ENCODE measurements at places on chromosomes 7 and 10.

DNA sequence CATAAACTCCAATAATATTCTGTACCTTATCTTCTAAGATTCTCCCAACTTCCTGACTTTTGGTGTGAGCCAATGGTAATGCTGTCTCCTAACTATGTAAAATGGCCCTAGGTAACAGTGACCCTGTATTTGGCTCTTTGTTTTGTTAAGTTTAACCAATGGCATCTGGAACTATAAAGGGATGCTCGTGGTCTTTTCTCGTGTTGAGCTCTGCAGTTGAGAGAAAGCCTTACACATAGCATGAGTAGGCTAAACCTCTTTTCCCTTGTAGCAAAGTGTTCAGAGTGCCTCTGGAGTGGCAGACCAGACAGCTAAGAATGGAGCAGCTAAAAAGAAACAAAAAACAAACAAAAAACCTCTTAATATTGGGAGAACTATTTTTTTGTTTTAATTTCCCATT, 5.2 kb downstream of the TES start:
- no peak for DNase-seq

GRCh38 chr7:115086146-115086841, 164.4 kb downstream of the MDFIC start:
- DNase-seq: no peak

- no peak for DNase-seq
These were observed 13.0 kb upstream of the STK31 start for GRCh38 chr7:23696916-23697441.

DNA sequence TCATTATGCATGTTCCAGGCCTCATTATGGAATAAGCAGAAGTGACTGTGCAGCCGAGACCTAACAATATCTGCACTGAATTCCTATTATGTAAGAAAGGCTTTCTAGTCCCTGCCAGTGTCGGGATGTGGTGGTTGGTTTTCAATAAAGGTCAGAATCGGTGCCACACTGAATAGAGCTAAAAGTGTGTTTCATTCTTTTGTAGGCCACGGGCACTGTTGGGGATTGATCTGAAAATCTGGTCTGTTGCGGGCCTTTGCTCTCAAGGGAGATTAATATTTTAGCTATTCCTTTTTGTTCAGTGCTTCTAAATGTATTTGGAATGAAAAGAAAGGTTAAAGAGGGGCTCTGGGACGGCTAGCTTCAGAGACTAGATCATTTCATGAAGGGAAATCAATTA, 559.4 kb upstream of the GALNT17 start:
- DNase-seq: no peak

DNA sequence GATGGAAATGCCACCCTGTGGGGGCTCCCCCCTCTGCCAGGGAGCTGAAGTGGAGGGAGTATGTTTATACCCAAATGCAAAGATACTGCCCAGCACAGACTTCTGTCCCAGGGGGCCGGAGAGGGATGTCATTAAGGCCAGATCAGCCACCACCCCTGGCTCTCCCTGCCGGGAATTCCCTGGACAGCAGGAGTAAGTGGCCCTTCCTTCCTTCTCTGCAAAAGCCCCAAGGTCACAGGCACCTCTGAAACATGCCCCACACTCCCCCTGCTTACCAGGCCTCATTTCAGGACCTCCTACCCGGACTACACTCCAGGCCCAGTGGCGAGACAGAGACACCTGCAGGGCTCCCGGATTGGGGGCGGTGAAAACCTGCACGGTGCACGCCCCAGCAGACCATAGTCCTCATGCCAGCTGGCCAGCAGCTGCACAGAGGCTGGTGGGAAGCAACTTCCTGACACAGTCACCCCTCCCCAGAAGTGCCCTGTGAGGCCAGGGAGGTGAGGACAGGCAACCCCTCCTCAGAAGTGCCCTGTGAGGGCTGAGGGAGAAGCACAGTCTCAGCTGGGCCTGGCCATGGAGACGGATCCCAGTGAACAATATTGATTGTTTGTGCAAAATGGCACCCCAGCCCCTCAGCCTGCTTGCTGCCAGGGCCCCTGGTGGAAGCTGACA, 33.0 kb upstream of the RET start:
- DNase-seq: no peak

GRCh38 chr10:131227163-131227740, 84.3 kb downstream of the TCERG1L start:
- DNase-seq: no peak

DNA sequence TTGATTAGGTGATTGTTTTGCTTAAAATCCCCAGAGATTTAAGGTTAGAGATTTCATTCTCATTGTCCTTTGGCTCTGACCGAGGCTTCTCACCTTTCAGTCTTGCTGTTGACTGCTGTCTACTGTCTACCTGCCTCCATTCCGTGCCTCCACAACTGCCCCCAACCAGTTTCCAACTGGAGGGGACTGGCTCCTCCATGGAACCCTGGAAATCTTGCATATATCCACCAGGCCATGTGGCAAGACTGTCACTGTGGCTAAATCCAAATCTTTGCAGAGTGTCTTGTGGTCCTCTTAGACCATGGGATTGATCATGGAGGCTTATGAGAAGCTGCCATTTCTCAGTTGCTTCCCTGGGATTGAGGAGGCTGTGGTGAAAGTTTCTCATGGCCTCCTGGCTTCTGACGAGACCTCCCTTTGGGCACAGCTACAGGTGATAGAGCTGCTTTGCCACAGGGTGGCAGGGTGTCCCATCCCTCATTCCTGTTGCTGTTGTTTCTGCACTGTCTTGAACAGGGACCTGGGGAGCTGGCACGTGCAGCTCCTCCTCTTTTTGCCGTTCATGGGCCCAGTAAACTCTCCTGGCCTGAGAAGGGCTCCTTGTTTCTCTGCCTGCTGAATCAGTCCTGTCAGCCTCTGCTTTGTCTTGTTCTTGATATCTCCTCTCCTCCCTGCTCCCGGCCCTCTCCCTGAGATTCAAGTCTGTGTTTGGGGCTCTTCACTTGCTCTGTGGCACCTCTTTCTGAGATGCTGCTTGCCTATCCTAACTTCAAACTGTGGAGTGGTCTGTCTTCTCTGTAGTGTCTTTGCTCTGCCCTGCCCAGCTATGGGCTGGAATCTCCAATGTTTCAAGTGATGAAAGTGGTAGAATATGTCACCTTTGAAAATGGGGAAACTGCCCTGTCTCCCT, 63.6 kb upstream of the IGFBP3 start:
- no peak for DNase-seq

DNA sequence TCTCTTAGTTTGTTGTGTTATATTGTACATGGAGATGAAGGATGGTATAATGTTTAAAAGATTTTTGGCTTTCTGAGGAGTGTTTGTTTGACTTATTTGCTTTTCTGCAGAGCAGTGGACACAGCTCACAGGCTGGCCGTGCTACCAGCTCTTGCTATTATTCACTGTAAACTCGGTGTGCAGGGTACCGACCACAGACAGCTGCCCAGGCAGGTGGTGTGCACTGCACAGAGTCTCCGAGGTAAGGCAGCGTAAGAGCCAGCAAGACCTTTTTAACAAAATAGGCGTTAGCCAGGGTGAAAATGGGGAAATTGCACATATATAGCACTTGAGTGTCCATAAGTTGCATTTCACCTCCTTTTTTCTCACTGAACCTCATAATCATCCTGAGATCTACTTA, 438.0 kb downstream of the CNTNAP2 start:
- no peak for DNase-seq

DNA sequence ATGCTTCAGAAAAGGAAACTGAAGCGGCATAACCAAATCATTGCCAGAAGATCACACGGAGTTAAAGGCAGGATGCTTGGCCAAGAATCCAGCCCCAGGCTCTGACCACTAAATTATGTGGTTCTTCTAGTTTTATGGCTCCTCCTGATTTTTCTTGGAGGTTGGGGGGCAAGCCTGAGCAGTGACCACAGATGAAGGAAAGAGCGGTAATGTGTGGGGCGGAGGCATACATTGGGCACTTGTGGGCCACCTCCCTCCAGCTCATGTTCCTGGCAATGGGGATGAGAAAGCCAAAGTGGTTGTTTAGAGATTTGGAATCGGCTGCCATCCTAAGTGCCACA, 3.2 kb downstream of the TRPV6 start:
- no peak for DNase-seq

- no peak for DNase-seq
These were observed 25.3 kb downstream of the CFAP46 start for GRCh38 chr10:132916956-132917666.

GRCh38 chr10:130046591-130046990, 64.0 kb downstream of the C10orf143 start:
- DNase-seq: no peak

DNA sequence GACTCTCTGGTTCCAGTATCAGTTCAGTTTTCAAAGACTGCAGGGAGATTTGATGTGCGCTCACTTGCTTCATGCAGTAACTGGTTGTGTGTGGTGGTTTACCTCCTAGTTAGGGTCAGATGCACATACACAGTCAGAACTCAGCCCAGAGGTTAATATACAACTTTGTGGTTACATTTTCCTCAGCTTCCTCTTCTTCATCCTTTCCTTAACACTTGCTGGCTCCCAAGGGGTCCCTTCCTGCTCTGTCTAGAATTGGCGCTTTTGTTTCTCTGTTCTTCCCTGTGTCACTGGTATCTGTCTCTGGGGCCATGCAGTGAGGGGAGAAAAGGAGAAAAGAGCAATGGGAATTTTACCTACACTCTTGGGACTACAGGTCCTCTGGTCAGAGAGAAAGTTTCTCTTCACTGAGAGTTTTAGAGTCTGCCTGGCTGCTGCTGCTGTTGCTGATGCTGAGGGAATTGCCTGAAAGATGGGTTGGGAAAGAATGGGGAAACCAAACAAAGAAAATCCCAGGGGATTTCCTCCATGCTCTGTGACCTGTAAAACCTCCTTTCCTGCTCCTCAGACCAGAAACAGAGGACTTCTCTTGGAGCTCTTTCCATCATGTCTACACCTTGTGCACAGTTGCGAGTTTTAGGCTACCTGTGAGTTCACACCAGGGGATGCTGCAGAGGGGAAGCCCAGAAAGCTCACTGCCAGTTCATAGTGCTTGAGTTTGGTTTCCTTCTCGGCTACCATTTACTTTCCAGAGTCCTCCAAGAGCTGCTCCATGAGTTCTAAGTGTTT, 74.6 kb downstream of the WDFY4 start:
- DNase-seq: no peak

DNA sequence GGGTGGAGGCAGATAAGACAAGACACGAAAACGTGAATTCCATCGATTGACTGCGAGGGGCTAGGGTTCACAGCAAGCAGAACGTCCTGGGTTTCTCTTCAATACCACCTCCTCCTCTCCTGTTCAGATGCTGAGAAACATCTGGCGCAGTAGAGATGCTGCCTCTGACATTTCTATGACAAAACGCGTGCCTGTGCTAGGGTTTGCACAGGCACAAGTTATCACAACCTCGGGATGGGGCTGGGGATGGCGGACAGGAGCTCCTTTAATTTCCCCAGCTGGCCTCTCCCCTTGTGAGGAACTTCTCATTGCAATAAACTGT, 99.8 kb upstream of the SVIL start:
- no peak for DNase-seq

- no peak for DNase-seq
These were observed 51.5 kb downstream of the RBM17 start for GRCh38 chr10:6140141-6140841.

- no peak for DNase-seq
These were observed 11.0 kb downstream of the RPS24 start for GRCh38 chr10:78044699-78045098.

DNA sequence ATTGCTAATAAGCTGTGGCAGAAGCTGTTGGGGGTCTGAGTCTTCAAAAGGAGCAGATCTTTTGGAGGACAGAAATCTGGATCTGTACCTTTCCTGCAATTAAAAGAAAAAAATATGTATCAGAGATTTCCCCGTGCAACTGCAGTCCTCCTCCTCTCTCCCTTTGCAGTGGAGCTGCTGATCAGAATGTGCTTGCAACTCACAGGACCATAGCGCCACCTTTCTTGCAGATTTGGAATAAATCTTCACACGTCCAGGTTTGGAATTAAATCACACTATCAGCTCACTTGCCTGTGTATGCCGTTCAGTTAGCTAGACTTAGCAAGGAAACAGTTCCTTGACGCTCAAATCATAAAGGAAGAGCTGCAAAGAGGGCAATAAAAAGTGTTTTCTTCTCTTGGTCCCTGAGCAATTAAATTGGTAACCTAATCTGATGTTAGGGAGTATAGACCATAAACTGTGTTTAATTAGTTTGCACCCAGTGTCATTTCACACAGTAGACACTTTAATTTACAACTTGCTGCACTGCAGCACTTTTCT, 77.4 kb downstream of the PON1 start:
- peak; percentile 60 for DNase-seq

- no peak for DNase-seq
These were observed 5.2 kb upstream of the BRI3 start for GRCh38 chr7:98276241-98276761.

DNA sequence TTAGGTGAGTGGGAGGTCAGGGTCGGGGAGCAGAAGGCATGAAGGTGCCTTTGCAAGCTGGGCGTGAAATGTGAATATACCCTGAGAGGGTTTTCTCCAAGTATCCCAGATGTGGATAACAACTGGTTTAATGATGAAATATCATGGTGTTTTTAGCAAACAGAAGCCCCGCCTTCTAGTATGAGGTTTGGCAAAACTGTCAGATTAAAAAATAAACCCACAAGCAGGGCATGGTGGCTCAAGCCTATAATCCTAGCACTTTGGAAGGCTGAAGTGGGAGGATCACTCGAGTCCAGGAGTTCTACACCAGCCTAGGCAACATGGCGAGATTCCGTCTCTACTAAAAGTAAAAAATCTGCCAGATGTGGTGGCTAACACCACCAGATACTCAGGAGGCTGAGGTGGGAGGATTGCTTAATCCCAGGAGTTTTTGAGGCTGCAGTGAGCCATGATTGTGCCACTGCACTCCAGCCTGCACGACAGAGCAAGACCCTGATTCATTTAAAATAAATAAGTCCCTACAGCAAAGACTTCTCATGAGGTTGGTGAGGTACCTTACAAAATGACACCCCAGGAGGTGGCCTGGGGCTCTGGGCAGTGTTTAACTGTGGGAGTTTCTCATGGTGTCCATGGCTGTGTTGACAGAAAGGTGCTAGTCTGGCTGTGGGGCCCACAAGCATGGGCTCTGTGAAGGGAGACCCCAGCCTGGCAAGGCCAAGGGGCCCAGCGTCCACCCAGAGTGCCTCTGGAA, 6.7 kb upstream of the PWWP2B start:
- DNase-seq: no peak

DNA sequence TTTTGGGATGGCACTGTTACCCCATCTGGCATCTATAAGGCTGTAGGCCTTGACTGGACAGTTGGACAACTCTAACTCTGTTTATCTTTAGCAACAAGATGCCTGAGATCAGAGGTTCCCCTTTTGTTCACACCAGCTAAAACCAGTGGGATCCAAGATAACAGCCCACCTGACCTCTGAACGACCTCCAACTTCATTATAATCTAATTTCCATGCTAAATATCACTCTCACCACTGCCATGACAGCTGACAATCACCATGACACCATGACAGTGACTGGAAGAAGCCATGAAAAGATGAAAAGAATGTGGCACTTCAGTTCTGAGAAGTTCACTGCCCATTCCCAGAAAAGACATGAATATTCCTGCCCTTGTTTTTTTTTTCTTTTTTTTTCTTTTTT, 281.4 kb upstream of the TAC1 start:
- no peak for DNase-seq
